Memory B cell (primary cell): ENCODE measurements at places on chromosomes 3 and 15.

GRCh38 chr3:108450444-108450843, 60.0 kb downstream of the MYH15 start:
- H3K36me3 ChIP-seq, result peaks cover 10% of the 10 kb centered on the region
- peaks cover 8% of the 10 kb centered on the region for H3K4me1 ChIP-seq
- H3K27me3 ChIP-seq, result no peaks in the 10 kb centered on the region
- no peak overlapping the region for H3K27ac ChIP-seq
- no peak overlapping the region for H3K4me3 ChIP-seq

DNA sequence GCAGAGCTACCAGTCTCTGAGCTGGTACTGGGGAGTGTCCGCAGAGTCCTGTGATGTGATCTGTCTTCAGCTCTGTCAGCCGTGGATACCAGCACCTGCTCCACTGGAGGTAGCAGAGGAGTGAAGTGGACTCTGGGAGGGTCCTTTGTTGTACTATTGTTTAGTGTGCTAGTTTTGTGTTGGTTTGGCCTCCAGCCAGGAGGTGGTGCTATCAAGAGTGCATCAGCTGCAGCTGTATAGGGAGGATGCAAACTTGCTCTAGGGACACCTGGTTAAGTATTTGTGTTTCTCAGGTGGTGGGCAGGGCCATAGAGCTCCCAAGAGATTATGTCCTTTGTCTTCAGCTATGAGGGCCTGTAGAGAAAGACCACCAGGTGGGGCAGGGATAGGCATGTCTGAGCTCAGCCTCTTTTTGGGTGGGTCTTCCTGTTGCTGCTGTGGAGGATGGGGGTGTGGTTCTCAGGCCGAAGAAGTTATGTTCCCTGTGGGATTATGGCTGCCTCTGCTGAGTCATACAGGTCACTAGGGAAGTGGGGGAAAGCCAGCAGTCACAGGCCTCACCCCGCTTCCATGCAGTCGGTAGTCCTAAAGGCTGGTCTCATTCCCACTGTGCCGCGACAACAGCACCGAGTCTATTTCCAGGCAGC, 443.2 kb upstream of the TBL1XR1 start:
- H3K4me3 ChIP-seq, result no peak overlapping the region
- no peaks in the 10 kb centered on the region for H3K4me1 ChIP-seq
- no peak for DNase-seq
- no peaks in the 10 kb centered on the region for H3K36me3 ChIP-seq

GRCh38 chr3:46984591-46985459, 5.4 kb downstream of the NBEAL2 start:
- H3K27me3 ChIP-seq, result no peaks in the 10 kb centered on the region
- no peaks in the 10 kb centered on the region for H3K36me3 ChIP-seq
- DNase-seq, result no peak
- H3K27ac ChIP-seq, result peak overlapping the region; percentile 60
- no peak overlapping the region for H3K4me3 ChIP-seq

DNA sequence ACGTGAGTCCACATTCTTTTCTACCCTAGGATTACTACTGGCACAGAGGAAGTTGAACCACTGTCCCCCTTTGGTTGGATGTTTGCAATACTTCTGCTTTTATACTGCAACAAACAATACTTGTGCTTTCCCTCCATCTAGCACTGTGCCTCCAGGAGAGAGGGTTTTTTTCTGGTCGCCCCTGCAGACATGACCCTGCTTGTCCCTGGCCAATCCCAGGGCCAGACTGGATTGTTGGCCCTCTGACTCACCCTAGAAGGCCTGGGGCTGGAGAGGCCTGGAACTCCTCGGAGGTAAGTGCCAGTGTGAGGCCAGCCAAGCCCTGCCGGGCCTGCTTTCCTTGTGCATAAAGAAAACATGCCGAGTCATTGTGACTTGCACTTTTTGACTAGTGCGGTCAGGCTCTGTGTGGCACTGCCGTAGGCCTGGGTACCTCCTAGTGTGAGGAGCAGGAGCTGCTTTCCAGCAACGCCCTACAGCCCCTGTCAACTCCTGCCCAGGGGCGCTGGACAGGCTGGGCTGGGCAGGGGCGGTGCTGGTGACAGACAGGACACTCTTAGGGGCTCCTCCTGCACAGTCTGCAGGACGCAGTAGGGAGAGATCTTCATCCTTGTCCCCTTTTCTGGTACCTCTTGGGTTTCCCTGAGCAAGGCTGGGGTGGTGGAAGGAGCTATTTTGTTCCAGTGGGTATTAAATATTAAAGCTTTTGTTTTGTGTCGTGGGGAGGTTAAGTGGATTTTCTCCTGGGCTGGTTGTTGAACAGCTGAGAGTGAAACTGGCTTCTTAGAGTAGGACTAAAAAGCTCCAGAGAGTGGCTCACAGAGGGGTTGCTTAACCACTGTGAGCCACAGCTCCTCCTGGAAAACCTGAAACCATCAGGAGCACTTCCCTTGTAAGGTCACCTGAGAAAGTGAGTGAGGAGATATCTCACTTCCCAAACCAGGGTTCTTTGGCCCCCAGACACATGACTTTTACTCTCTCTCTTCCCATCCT, 14.4 kb upstream of the TKT start:
- H3K36me3 ChIP-seq, result no peaks in the 10 kb centered on the region
- H3K27me3 ChIP-seq, result no peaks in the 10 kb centered on the region
- no peak overlapping the region for H3K27ac ChIP-seq
- no peak for DNase-seq

DNA sequence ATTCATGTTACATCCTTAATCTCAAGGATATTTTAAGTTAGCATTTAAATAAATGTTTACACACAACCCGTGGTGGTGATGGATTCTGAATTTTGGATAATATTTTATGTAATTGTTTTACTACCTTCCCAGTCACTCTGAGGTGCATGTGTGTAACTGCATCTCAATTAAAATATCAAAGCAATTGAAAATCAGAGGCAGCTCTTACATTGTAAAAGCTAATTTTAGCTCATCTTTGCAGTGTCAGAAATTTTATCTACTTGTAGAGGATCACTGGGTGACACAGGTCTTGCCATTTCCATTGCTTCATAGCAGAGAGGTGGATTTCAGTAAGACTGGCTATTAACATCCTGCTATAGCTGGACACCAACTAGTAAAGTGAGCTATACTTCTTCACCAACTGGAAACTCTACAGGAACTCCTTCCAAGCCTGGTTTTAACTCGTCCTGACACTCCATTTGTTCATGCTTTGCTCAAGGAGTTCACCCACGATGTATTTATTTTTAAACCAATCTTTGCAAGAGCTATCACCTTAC, 19.6 kb upstream of the MITF start:
- peaks cover 12% of the 10 kb centered on the region for H3K27me3 ChIP-seq
- H3K27ac ChIP-seq, result no peak overlapping the region
- no peaks in the 10 kb centered on the region for H3K36me3 ChIP-seq
- no peak for DNase-seq
- no peak overlapping the region for H3K4me3 ChIP-seq

DNA sequence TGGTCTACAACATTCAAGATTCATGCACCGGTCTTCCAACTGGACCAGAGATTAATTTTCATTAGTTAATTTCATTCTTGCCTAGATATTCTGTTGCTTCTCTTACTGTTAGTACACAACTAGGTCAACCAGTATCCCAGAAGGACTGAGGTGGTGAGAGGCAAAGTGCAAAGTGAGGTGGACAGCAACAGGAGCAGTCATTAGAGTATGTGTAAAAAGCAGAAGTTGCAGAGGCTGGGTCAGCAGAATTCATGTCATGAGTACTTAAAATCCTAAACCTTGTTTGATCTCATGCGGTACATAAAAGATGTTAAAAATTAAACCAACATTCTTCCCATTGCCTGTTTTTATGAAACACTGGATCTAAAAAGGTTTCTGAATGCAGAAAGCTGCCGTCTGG, 46.7 kb downstream of the PARP14 start:
- H3K36me3 ChIP-seq, result peaks cover 41% of the 10 kb centered on the region
- H3K27ac ChIP-seq, result peak overlapping the region; percentile 24
- no peaks in the 10 kb centered on the region for H3K4me1 ChIP-seq
- DNase-seq, result no peak

- peaks cover 31% of the 10 kb centered on the region for H3K36me3 ChIP-seq
- H3K4me1 ChIP-seq, result no peaks in the 10 kb centered on the region
- H3K27ac ChIP-seq, result no peak overlapping the region
- H3K4me3 ChIP-seq, result no peak overlapping the region
Observed at GRCh38 chr15:94404733-94405283, 173.4 kb downstream of the MCTP2 start.

DNA sequence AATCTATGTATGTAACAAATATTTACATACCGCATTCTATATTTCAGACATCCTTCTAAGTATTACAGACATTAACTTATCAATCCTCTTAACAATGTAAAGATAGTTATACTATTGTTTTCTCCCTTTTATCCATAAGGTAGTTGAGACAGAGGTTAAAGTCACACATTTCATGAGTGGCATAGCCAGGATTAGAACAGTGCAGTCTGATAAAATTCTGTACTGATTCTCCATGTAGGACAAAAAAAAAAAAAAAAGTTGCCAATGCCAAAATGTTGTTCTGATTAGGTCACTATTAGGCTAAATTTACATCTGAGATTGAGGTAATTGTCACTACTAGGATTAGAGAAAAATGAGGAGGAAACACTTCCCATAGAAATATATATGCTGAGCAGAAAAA, 629.2 kb downstream of the OTOL1 start:
- no peak overlapping the region for H3K27ac ChIP-seq
- H3K36me3 ChIP-seq, result peaks cover 1% of the 10 kb centered on the region
- no peak for DNase-seq
- H3K27me3 ChIP-seq, result no peaks in the 10 kb centered on the region
- no peak overlapping the region for H3K4me3 ChIP-seq

GRCh38 chr3:150421256-150421655, 13.2 kb downstream of the TSC22D2 start:
- no peak for DNase-seq
- no peak overlapping the region for H3K4me3 ChIP-seq
- H3K27ac ChIP-seq, result no peak overlapping the region

GRCh38 chr3:43691120-43691995, 620 bp downstream of the ABHD5 start:
- H3K27me3 ChIP-seq, result no peaks in the 10 kb centered on the region
- peak overlapping the region; percentile 86 for H3K27ac ChIP-seq
- peaks cover 29% of the 10 kb centered on the region for H3K4me1 ChIP-seq
- DNase-seq, result no peak
- H3K36me3 ChIP-seq, result no peaks in the 10 kb centered on the region

- DNase-seq, result no peak
- peaks cover 3% of the 10 kb centered on the region for H3K36me3 ChIP-seq
- peaks cover 33% of the 10 kb centered on the region for H3K27me3 ChIP-seq
- H3K4me3 ChIP-seq, result peak overlapping the region; percentile 82
- no peak overlapping the region for H3K27ac ChIP-seq
Observed at GRCh38 chr3:142962520-142963233, 797 bp downstream of the PAQR9 start.

GRCh38 chr3:194637541-194638400, 4.6 kb upstream of the TMEM44 start:
- DNase-seq, result no peak
- H3K27ac ChIP-seq, result no peak overlapping the region
- H3K27me3 ChIP-seq, result no peaks in the 10 kb centered on the region
- peaks cover 2% of the 10 kb centered on the region for H3K4me1 ChIP-seq

DNA sequence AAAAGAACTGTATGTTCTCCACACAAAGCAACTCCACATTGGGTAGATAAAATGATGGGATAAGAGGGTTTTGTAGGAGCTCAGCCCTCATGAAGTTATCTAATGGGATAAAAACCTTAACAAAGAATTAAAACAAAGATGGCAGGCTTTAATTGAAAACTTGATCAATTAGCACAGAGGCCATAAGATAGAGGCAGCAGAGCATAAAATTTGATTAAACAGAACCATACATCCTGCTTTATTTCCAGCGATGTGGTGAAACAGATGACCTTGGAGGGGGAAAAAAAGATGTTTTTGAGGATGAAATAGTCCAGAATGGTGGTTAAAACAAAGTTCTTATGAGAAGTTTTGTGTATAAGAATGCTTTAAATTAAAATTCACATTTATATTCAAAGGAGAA, 130.9 kb upstream of the ALCAM start:
- no peaks in the 10 kb centered on the region for H3K27me3 ChIP-seq
- H3K27ac ChIP-seq, result no peak overlapping the region
- no peaks in the 10 kb centered on the region for H3K36me3 ChIP-seq
- no peak for DNase-seq

GRCh38 chr3:32700244-32700643, 15.3 kb downstream of the CNOT10 start:
- H3K4me1 ChIP-seq, result peaks cover 22% of the 10 kb centered on the region
- H3K36me3 ChIP-seq, result peaks cover 11% of the 10 kb centered on the region
- H3K4me3 ChIP-seq, result no peak overlapping the region
- DNase-seq, result no peak

- H3K27ac ChIP-seq, result peak overlapping the region; percentile 81
- no peak for DNase-seq
- H3K4me1 ChIP-seq, result peaks cover 9% of the 10 kb centered on the region
- H3K4me3 ChIP-seq, result peak overlapping the region; percentile 78
Observed at GRCh38 chr3:189630767-189631372, 319 bp upstream of the TP63 start.

DNA sequence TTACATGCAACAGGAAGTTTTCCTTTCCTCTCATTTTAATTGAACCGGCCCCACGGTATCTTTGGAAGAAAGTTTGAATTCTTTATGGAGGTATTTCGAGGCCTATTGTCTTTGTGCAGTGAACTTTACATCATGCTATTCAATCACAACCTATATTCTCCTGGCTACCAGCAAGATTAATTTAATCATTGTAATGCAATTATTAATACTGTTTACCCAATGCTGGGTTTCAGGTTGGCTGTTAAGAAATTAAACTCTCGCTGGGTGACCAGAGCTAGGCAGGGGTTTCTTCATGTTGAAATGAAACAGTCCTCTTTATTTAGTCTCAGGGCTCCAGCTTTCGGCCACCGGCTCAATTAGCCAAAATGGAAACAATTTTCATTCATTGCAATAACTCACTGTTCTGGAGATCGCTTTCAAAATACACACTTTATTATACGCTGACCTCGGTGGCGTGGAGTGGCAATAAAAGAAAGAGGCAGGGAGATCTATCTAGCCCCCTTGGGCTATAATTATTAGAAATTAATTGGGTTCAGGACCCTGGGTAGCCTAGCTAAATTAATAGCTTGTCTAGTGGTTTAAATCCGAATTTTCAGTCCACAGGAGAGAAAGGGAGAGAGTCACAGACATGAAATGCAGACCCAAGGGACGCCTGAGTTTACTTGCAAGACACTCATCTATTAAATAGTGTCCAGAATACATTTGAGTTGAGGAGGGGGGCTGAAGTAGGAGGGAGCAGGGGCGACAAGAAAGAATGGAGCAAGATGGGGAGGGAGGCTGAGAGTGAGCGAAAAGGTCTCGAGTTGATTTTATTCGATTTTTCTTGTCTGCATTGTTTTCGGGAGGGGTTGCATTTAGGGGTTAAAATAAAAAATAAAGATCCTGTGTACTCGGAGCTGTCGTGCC, 3.9 kb upstream of the MECOM start:
- H3K27ac ChIP-seq, result no peak overlapping the region
- DNase-seq, result no peak
- peaks cover 7% of the 10 kb centered on the region for H3K36me3 ChIP-seq
- peaks cover 39% of the 10 kb centered on the region for H3K27me3 ChIP-seq

GRCh38 chr3:136955813-136956212, 2.0 kb upstream of the IL20RB start:
- peaks cover 10% of the 10 kb centered on the region for H3K4me1 ChIP-seq
- H3K27ac ChIP-seq, result peak overlapping the region; percentile 6
- no peaks in the 10 kb centered on the region for H3K27me3 ChIP-seq

- no peaks in the 10 kb centered on the region for H3K27me3 ChIP-seq
- H3K36me3 ChIP-seq, result no peaks in the 10 kb centered on the region
- no peak for DNase-seq
- peaks cover 50% of the 10 kb centered on the region for H3K4me1 ChIP-seq
- peak overlapping the region; percentile 13 for H3K4me3 ChIP-seq
Observed at GRCh38 chr3:31226346-31226745, 306.4 kb upstream of the STT3B start.

GRCh38 chr3:62169906-62170660, 203.3 kb downstream of the FEZF2 start:
- no peak for DNase-seq
- H3K27ac ChIP-seq, result no peak overlapping the region
- H3K27me3 ChIP-seq, result no peaks in the 10 kb centered on the region
- H3K4me1 ChIP-seq, result no peaks in the 10 kb centered on the region
